ENCODE measurements at places on chromosomes 4 and X.

DNA sequence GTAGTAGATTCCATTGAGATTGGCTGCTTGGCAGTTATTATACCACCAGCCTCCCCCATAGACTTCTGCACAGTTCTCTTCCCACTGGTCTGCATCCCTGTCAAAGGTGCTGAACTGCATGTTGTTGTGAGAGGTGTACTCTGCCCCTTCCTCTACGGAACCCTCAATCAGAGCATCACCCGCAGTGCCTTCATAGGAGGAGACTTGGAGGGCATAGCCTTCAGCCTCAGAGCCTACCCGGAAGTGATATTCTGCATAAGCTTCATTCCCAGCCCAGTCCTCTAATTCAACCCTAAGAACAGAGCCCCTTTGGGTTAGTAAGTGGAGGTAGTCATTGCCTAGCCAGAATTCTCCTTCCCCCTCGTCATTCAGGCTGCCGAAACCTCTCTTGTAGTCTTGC lies 6.3 kb downstream of the FGA start:
- DNase-seq: no peak

DNA sequence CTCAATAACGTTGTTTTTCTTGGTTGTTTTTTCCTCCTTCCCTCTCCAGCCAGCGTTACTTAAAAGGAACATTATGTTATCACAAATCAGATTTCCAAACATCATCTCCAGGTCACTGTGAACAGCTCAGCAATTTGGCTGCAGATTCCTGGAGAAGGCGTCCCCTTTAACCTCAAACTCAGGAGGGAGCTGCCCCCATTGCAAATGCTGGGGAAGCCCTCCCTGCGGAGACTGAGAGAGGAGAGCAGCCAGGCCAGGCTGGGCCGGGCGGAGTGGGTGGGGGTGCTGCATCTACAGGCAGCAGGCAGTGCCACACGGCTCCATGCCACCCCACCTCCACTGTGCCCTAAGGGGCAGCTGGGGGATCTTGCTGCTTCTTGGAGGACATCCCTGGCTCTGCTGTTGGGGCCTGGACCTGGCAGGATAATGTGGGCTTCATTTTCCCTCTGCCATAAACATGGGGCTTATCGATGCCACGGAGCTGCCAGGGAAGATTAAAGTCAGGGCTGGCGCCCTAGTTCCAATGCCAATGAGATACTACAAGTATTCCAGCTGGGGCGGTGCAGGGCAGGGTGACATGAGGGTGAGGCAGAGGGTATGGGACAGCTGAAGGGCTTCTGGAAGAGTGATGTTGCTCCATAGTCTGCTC lies 148.8 kb downstream of the PJA1 start:
- no peak for DNase-seq

DNA sequence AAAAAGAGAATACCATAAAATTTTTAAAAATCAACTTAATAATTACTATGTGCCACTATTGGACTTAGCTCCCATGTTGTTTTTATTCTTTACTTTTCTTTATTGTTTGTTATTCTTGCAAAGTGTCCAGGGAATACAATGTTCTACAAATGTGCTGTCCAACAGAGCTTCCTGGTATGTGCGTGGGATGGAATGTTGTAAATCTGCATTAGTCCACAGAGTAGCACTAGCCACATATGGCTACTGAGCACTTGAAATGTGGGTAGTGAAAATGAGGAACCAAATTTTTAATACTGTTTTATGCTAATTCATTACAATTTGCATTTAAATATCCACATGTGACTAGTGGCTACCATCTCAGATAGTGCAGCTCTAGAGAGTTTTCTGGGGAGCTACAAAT lies 14.3 kb upstream of the CORIN start:
- DNase-seq: no peak

DNA sequence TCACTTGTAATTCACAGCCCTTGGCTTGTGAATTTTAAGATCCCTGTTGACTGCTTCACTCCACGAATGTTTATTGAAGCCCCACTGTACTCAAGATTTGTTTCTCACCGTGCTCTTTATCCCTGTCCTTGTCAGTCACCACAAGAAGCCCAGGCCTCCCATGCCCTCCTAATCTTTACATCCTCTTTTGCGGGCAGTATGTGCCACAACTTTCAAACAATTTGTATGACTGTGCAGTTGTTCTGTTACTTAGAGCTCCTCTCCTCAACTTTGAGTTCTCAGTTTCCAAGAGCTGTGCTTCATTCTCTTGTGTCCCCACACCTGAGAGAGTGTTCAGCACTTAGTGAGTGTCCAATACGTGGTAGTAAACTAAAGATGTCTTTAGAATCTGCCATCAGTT lies 467.7 kb downstream of the NKX6-1 start:
- no peak for DNase-seq

DNA sequence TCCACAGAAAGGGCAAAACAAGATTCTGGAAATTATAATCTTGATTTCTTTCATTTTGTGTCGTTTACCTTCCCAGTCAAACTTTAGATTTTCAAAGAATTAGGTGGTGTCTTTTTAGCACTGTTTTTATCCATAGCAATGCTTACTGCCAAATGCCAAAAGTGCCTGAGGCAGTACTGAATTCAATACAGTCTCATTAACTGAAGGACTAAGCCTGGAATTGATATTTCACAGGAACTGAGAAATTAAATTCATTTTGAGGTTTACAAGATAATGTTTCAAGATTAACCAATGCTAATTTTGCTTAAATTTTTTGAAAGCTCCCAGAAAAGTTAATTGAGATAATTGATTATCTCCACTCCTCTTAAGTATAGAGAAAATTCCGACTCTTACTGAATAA lies 68.8 kb upstream of the ARHGAP24 start:
- no peak for DNase-seq

- no peak for DNase-seq
Observed at GRCh38 chr4:10971800-10972401, 287.3 kb upstream of the CLNK start.

- no peak for DNase-seq
Observed at GRCh38 chr4:161254375-161254774, 909.4 kb downstream of the FSTL5 start.

GRCh38 chr4:47031751-47032404 lies 511 bp downstream of the GABRB1 start:
- DNase-seq: peak; percentile 21

DNA sequence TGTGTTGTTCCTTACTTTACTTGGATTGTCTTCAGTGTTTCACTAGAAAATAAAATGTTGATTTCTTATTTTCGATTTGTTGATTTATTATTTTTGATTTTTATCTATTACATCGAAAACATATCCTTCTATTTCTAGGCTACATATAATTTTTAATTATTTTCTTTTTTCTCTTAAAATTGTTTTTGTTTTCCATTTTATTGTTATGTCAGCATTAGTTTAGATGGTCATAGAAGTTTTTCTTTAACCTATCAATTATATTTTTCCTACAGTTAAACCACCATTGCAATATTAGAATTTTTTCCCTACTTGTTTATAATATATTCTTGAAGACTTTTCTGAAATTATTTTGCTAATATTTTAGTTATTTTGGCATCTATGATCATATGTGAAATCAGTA lies 1685.1 kb downstream of the RPA4 start:
- DNase-seq: no peak

- no peak for DNase-seq
Observed at GRCh38 chr4:133555671-133556070, 406.6 kb downstream of the PCDH10 start.

GRCh38 chrX:77638397-77638796 lies 147.6 kb downstream of the ATRX start:
- no peak for DNase-seq

GRCh38 chrX:68929332-68930150 lies 100.7 kb downstream of the EFNB1 start:
- DNase-seq: no peak

DNA sequence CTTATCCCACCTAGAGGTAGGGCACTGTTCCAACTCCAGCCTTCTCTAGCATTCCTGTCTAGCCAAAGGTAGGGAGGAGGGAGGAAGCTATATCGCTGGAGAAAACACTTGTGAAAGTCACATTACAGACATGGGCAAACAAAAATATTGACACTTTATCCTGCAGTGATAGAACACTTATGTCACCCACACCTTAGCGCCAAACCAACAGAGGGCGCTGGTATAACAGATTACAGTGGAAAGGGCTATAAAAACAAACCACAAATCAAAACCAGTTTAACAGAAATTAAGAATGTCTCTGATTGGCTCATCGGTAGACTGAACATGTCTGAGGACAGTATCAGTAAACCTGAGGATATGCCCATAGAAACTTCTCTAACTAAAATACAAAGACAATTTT lies 451.3 kb downstream of the TLL1 start:
- no peak for DNase-seq

- DNase-seq: no peak
Observed at GRCh38 chr4:89259301-89260028, 48.1 kb downstream of the GPRIN3 start.

- no peak for DNase-seq
Observed at GRCh38 chr4:6259886-6260285, 9.8 kb upstream of the WFS1 start.

DNA sequence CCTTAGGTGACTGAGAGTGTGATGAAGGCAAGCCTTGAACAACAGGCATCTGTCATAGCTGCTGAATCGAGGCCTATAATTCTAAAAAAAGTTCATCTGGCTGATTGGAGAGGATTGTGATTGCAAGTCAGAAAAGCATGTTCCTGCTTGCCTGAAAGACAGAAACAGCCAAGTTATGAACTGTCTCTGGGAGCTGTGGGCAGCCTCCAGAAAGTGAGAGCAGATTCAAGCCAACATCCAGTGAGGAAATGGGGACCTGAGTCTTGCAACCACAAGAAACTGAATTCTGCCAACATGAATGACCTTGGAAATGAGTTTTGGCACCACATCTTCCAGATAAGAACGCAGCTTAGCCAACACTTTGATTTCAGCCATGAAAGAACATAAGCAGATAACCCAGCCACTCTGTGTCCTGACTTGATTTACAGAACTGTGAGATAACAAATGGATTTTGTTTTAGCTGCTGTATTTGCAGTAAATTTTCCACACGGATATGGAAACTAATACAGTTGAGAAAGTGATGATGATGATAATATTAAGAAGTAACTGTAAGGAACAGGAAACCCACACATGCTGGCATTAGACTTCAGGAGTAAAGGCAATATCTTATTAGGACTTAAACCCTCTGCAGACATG lies 240.3 kb upstream of the NDST3 start:
- no peak for DNase-seq

DNA sequence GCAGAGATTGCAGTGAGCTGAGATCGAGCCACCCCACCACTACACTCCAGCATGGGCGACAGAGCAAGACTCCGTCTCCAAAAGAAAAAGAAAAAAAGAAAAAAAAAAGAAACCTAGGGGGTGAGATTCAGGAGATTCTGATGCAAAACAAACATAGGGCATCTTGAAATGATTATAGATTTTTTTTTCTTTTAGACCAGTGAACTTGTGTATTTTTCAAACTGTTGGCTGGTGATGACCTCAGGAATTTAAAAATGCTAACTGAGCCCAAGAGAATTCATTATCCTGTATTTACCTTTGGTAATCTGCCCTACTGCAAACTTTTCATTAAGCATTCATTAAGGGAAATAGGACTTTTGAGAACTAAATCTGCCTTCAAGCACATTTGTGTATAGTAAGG lies 20.6 kb downstream of the ATP10D start:
- no peak for DNase-seq

GRCh38 chr4:162839814-162840213 lies 326.9 kb downstream of the NAF1 start:
- no peak for DNase-seq

DNA sequence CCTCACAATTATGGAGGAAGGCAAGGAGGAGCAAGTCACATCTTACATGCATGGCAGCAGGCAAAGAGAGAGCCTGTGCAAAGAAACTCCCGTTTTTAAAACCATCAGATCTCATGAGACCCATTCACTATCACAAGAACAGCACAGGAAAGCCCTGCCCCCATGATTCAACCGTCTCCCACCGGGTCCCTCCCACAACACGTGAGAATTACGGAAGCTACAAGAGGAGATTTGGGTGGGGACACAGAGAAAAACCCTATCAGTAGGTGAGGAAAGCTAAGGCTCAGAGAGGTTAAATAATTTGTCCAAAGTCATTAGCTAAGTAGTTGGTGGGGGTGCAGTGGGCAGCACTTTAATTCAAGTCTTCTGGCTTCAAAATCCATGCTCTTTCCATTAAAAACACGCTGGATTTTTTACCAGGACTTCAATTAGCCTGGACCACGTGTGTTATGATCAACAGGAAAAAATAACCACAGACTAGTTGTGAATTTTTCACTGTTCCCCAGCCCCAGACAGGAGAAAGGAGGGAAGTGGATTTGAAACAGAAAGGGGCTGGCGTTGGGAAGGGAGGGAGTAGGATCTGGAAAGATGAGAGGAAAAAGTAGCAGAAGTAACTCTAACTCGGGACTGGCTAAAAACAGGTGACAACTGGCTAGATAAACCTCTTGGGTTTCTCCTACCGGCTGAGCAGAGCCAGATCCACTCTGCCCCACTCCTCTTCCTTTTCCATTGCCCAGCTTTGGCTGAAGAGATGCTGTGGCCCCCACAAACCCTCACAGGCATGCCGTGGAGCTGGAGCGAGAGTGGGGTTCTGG lies 986 bp downstream of the MTMR8 start:
- DNase-seq: no peak

DNA sequence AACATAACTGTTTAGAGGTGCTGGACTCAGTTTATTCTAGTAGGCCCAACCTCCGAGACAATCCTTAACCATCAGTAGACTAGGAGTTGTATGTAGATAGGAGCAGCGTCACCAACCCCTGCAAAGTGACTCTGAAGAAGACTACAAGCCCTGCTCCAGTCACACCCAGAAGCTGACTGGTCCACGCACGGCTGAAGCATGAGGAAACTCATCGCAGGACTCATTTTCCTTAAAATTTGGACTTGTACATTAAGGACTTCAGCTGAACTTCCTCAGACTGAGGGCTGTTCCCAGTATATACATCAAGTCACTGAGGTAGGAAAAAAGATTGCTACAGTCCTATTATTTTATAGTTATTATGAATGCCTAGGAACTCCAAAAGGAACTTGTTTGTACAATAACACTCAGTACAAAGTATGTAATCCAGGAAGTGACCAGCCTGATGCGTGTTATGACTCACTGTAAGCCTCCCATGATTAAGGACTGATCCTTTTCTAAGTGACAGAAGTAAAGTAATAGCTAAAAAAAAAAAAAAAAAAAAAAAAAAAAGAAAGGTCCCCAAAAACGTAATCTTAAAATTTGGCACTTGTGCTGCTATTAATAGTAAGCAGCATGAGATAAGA lies 41.6 kb upstream of the UGT2B7 start:
- DNase-seq: no peak

GRCh38 chr4:184854673-184855072 lies 28.9 kb upstream of the ACSL1 start:
- no peak for DNase-seq

- no peak for DNase-seq
Observed at GRCh38 chr4:24887881-24888430, 24.9 kb downstream of the CCDC149 start.

DNA sequence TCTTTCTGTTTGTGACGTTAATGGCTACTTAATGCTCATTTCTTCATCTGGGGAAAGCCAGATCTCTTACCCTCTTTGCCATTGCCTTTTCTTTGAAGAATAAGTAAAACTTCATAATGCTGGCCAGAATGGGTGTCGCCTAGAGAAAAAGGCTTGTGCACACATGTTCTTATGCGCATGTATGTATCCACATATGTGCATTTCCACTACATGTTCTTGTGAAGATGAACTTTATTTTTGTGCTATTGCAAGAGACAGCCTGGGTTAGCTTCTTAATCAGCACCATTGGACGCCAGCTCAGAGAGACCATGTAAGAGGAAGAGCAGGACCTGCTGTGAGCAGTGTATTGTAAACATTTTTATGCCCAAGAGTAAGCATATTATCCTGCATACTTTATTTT lies 178.7 kb downstream of the SPRY1 start:
- no peak for DNase-seq

Measured in activated CD8-positive, alpha-beta T cell treated with anti-CD3 and anti-CD28 coated beads, Interleukin-2, amount 10 ng/mL, durations not matched to agents 7 days and 5 days (primary cell).